ENCODE measurements at places on chromosomes 5 and 9. TPM values are rescaled to one million over a fixed set of nuclear protein-coding genes. Genes with fewer than 3 reads are reported as not detected.

- ATAC-seq, result no peak
Measured at GRCh38 chr9:37974506-37975173, 70.7 kb upstream of the SLC25A51 start.

DNA sequence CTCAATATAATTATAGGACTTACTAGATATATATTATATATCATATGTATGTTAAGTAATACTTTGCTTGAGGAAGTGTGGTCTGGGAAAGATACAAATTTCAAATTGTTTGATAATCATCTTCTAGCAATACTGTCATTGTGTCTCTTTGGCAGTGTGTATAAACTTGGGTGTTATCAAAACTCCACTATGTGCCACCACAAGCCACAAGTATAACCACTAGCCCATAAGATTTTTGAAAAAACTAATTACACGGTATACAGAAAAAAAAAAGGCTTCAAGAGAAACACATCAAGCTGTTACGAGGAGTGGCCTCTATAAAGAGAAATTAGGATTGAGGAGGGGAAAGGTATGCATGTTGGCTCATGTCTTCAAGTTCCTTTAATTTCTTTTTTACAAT, 44.7 kb upstream of the PCSK5 start:
- no peak for ATAC-seq

NMUR2 gene
- total RNA-seq, result not detected

GFPT2 gene
- 1.1 TPM for total RNA-seq
